ENCODE measurements at places on chromosomes 3 and 15.

DNA sequence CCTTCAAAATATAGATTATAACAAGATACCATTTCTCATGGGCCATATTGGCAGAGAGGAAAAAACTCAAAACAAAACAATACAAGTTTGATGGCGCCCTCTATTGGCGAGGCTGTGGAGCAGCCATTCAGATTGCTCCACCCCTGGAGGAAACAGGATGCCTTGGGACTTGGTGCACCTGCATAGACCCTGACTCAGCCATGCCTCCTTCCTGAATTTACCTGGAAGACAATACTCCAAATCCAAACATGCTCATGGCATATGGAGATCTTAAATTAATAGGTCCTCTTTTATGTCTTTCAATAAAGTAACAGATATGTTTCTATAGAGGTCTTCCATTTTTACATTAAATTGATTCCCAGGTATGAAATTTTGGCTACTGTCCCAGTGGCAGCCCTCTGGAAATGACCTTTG, 90.0 kb downstream of the APBA2 start:
- peak; percentile 32 for DNase-seq

DNA sequence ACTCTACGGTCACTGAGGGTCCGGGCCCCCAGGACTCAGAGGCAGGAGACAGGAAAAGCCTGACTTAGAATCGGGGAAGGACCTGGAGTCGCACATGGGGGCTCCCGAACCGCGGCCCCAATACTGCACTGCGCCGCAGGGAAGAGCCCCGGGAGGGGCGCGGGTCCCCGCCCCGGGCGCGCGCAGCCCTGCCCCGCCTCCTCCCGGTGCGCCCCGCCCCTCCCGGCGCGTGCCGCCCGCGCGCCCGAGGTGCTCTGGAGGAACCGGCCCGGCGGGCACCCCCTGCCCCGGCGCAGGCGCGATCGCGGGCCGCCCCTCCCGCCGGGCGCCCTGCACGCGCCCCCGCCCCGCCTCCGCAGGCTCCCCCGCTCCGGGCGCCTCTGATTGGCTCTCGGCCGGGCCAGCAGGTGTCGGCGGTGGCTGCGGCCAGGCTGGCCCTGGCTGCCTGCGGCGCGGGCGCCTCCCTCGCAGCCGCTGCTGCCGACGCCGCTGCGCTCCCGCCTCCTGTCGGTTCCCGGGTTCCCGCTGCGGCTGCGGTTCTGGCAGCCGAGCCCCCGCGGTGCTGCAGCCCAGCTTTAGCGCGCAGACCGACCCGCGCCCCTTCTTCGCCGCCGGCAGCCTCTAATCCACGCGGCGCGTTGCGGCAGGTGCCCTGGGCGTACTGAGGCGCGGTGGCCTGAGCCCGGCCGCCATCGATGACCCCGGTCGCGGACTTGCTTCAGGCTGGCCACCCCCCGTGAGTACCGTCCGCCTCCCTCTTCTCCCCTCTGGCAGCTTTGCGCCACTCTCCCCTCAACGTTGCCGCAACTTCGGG, at the start of gene MYRIP:
TSS of gene MYRIP (plus strand) at position 429 of the 814 bp plus-strand sequence. CDS start 91,208 bp downstream, outside the sequence.
- no peak for DNase-seq

- no peak for DNase-seq
These were observed 48.1 kb upstream of the MAP4 start for GRCh38 chr3:48064292-48064829.

- no peak for DNase-seq
These were observed 37.2 kb downstream of the TRIM42 start for GRCh38 chr3:140715035-140715434.

DNA sequence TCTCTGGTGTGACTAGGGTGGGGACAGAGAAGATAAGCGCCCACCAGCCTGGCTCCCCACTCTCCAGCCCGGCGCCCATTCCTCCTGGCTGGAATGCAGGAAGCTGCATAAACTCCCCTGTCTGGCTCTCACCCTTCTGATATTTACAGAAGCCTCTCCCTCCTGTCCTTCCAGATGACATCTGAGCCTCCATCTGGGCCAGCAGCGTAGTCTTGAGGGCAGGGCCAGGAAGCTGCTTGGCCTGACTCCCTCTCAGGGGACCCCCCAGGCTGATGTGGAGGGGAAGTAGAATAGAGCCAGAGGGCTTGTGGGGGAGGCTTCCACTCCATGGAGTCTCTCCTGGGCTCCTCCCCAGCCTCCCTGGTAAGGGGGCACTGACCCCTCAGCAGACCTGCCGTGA, 49.9 kb downstream of the LINGO1 start:
- DNase-seq: no peak

- no peak for DNase-seq
These were observed 197.5 kb upstream of the C2CD4B start for GRCh38 chr15:62362608-62363007.

DNA sequence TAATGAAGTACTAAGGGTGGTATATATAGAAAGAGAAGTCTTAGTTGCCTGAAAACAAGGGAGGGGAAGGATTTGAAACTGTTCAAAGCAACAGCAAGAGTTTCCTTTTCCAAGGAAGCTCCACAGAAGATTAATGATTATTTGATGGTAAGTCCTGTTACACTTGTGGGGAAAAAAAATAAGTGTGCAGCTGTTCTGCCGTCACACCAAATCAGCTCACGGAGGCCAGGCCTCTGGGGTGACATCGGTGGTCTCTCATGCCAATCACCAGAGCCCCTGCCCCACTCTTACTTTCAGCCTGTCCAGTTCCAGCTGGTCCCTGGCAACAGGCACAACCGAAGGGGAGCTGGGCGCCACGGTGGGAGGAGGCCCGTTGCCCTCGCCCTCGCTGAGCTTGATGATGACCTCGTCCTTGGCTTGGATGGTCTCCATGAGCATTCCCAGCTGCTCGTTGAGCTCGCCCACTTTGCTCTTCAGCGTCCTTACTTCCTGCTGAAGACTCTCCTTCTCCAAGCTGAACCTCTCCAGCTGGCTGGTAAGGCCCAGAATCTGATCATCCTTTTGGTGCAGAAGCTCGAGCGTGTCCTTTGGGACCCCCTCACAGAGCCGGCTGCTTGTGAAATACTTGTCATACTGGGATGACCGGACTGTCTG, 53.5 kb downstream of the TBC1D2B start:
- DNase-seq: no peak

DNA sequence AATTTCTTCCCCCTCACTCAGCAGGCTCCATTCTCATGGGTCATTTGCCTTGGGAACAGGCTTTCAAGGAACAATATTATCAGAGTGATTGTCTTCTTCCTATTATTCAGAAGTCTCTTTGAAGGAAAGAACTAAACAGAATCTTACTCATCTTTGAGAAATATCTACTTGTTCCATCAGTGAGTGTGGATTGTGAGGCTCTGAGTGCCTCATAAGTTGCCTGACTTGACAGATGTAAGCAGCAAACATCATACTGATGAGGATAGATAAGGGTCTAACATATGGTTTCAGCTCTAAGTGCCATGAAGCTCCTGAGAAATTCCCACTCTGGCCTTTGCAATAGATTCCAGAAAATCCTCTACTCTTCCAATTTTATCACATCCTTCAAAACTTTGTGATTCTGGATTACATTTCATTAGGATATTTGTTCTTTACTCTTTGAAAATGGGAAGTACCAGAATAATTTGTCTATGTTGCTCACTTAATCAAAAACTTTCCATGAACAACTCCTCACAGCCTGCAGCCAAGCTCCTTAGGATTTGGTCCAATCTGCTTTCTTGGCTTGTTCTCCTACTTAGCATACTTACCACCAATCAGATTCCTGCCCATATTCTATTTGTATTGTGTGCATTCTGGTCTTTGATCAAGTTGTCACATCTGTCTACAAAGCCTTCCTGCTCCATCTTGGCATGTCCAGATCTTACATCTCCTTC, 120.1 kb downstream of the RPL22L1 start:
- DNase-seq: no peak

- no peak for DNase-seq
These were observed 12.0 kb upstream of the PPP1R2 start for GRCh38 chr3:195555110-195555509.

- DNase-seq: no peak
These were observed 15.9 kb upstream of the STAB1 start for GRCh38 chr3:52479037-52479876.

DNA sequence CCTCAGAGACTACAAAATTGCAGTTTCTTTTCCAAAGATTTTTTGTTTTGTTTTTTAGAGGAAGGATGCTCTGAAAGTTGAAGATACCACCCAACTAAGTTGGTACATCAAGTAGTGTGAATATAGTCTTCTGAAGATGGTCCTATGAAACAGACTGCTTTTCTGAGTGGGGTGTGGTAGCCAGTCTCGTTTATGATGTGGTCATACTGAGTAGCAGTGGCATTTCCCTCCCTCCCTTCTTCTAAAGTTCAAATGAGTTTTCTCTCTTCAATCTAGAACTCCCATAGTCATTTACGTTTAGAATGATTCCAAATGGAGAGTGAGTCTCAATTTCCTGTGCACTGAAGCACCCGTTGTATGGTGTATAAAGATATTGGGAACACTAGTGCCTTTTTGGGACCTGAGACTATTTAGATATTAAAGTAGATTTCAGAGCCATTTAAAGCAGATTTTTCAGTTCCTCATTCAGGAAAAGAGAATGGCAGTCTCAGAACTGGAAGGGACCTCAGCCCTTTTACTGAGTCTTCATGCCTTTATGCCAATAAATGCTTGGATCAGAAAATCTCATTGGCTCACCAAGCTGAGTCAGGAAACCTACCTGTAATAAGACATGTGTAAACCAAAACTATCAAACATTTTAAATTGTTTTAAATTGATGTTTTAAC, 200.4 kb downstream of the CDIN1 start:
- no peak for DNase-seq

DNA sequence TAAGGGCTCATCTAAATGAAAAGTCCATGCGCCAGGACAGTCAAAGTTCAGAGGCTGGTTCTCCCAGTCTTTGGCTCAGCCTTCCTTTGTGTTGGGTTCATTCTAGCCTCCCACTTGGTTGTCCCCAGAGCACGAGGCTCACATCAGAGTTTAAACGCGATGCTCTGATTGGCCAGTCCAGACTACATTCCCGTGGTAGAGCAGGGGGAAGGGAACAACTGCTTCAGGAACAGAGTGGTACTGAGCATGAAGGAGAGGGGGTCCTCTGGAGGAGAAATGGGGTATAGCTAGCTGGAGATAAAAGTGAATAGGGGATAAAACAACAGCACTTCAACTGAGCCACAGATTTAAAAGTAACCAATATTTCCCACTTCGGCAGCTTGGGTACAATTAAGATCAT, 32.2 kb downstream of the ANAPC13 start:
- no peak for DNase-seq

DNA sequence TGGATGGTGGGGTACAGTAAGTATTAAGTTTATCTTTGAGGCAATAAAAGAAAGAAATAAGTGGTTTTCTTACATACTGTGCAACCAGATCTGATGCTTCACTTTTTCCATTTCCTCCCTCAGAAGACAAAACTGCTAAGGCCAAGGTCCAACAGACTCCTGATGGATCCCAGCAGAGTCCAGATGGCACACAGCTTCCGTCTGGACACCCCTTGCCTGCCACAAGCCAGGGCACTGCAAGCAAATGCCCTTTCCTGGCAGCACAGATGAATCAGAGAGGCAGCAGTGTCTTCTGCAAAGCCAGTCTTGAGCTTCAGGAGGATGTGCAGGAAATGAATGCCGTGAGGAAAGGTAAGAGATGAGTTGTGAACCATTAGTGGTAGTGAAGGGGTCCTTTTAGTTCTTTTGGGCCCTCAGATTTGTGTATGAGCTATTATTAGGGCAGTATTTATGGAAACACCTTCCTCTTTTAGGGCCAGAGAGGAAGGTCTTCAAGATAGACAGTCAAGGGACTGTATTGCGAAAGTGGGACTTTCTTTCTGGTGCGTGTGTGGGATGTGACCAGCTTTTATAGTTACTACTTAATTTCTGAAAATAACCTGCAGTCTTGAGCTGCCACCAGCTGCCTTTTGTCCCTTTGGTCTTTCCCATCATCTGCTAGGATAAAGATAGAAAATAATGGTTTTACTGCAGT, 4.6 kb downstream of the ALAS1 start:
- no peak for DNase-seq

DNA sequence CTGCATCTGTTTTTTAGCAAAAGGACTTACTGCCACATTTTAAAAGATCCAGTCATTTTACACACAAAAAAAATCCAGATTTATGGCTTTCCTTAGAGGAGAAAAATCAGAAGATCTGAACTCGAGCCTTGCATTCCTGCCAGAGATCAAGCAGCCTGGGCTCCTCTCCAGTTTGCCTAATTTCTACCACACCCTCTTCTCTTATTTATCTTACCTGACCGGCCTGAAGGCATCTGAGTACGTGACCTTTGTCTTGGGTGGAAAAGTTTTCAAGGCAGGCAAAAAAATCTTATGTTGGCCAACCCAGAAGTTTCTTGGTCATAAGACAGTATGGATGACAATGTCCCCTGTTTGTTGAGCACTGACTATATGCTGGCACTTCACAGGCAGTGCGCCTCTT, 60.3 kb downstream of the CHRD start:
- DNase-seq: no peak

DNA sequence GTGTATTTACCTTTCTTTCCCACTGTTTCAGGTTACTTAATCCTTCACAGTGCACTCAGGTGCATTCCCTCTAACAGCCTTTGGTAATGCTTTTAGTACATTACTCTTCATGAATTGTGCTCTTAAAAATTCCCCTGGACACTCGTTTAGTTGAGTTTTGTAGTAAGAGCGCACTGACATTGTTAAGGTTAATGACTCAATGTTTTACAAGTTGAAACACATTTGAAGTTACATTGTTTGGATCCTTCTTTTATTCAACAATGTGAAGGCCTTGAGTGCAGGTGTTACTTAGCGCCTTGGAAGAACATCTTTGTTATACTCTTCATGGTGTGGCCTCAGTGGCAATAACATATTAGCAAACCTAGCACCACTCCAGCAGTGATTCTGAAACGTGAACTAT, 739.6 kb downstream of the NAALADL2 start:
- no peak for DNase-seq

DNA sequence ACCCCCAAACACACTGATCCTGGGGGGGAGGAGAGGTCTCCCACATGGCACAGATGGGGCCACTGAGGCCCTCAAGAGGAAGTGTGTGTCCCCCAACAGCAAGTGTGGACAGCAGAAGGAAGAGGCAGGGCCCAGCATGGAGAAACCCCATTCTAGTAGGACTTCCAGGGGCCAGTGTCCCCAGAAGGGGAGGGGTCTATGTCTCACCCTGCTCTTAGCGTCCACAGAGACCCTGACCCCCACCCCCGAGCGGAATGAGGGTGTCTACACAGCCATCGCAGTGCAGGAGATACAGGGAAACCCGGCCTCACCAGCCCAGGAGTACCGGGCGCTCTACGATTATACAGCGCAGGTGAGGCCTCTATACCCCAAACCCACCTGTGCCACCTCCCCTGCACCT, 35.3 kb downstream of the TSPAN3 start:
- no peak for DNase-seq

- no peak for DNase-seq
These were observed 9.3 kb downstream of the GLDN start for GRCh38 chr15:51350723-51351122.

GRCh38 chr3:139533781-139534454, 5.6 kb downstream of the RBP1 start:
- DNase-seq: no peak

DNA sequence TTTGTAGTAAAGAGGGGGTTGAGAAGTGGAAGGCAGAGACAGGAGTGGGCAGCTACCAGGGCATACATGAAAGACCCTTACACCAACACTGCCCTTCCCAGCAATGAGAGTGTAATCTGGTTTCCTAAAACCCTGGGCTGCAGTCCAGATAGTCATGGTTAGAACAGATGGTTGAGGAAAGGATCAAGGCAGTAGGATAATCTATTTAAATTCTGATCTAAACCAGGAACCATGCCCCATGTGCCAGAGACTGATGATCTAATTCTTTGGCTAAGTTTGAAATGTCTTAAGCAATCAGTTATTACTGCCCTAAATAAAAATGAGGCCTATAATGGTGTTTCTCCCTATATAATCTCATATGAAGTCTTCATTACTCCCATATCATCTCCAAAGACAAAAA, 59.6 kb downstream of the PRTG start:
- no peak for DNase-seq
